ENCODE measurements at places on chromosomes 12 and 14.

- peak; percentile 81 for DNase-seq
These were observed 1009.5 kb upstream of the TMEM132C start for GRCh38 chr12:127257366-127257935.

GRCh38 chr12:121448771-121449315 lies 48.9 kb downstream of the RNF34 start:
- DNase-seq = no peak

DNA sequence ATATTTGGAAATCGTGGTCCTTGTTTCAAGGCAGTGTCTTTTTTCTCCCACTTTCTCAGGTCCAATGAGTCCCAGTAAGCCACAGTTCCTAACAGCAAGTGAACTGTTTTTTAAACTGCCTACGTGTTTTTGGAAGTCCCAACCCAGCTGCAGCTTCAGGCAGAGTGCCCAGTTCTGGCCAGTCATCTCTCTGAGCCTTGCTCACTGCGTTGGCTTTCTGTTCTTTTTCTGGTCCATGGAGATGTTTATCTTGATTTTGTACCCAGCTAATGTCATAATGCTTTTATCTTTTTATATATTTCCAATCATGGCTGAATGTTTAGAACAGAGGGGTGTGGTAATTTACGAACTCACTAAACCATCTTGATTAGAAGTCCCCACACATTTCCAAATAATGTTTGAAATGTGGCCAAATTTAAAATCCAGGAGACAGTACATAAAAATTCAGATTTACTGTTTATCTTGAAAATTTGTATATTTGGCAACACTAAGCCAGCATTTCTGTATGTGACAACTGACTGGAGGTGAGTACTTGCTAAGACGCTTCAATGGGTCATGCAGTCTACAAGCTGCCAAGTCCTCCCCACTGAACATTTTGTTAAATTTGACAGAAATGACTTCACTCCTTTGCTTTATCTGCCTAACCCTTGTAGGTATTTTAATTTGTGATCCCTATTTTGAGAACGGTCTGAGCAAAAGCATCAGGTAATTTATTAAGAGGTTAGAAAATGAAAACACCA lies 46.1 kb upstream of the OTOGL start:
- peak; percentile 53 for DNase-seq

DNA sequence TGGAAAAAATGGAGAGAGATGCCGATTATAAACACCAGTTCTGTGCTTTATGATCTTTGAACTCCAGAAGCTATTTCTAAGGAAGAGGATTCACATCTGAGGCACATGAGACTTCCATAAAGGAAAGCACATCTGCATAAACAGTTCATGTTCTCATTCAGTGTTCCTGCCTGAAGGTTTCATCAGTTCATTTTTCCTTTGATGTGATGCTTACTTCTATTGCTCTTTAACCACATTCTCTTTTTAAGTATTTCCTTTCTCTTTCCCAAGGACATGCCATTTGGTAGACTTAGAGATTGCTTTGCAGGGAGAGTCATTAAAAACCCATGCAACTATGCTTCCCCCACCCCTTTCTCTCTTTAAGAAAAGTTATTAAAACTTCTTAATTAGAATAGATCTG lies 387.0 kb upstream of the FLRT2 start:
- no peak for DNase-seq

DNA sequence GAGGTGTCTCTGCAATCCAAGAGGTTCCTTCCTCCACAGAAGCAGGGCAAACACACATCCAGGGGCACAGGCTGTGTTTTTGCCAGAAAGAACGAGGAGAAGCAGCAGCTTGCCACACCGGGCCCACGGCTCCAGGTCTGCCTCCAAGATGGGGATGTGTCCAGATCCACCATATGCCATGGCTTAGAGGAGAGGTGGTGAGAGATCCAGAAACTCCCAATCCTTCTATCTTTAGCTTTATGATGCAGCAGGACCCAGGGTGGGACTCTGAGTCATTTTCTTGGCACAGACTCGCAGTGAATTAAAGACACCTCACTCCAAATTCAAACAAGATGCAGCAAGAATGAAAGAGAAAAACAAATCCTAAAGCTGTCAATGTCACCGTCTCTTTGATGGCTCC lies 481.4 kb upstream of the TMEM132C start:
- DNase-seq = no peak

GRCh38 chr12:16163901-16164300 lies 113.6 kb downstream of the SLC15A5 start:
- no peak for DNase-seq

- DNase-seq = peak; percentile 50
These were observed 23.3 kb downstream of the CHGA start for GRCh38 chr14:92945959-92946846.

DNA sequence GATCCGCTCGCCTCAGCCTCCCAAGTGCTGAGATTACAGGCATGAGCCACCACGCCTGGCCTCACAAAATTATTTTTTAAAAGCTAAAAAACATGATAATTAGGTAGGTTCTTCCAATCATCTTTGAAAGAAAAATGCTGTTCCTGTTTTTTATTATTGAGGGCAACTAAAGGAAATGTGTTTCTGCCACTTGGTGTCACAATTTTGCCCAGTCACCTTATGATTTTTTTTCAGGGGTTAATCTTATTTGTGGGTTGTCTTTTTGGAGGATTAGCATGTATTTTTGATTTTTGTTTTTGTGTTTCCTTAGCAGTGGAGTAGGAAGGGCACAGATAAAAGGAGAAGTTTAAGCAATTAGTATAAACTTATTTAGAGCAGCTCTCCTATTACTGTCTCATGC lies 79.8 kb downstream of the PRORP start:
- no peak for DNase-seq

GRCh38 chr14:96660667-96661066 lies 136.5 kb upstream of the VRK1 start:
- no peak for DNase-seq

DNA sequence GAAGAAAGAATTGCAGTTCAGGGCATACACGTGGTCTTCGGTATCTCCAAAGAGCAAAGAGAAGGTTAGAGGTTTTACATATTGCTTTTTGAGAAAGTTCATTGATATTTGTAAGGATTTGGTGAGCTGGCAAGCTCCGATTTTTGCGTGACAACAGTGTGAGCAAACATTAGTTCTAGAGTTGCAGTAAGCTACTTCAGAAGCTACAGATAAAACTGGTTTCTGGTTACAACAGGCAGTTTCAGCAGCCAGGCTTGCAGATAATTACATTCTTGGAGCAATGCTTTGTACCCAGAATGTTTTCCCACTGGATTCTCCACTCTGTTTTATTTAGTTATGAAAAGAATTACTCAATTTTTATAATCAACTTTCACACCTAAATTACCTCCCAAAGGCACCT lies 28.2 kb downstream of the KLRK1 start:
- no peak for DNase-seq

All from ELR (cell line).